Suprapubic skin (tissue), 4 donors: ENCODE measurements at places on chromosomes 11 and 22.

GRCh38 chr11:64382047-64382446 is 23.1 kb downstream of the RPS6KA4 start:
- no peak for DNase-seq

- no peak for DNase-seq
Measured at GRCh38 chr11:985848-986247, 50.7 kb downstream of the MUC6 start.

DNA sequence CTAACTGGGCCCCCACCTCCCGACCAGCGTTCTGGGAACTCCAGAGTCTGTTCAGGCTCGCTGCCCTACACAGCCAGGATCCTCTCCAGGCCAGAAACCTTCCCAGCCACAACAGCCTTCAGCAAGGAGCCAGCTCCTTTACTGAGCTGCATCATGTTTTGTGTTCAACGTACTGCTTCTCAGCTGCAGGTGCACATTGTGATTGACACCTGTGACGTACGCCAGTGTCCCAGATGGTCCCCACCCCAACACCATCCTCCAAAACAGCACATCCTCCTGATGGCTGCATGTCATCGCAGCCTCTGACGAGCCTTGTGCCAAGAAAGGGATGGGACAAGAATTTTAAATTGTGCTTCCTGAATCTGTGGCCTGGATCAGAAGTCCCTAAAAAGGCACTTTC is 117.5 kb downstream of the SPATA19 start:
- no peak for DNase-seq

GRCh38 chr11:12202661-12203310 is 92.4 kb downstream of the MICAL2 start:
- no peak for DNase-seq

- no peak for DNase-seq
Measured at GRCh38 chr11:78277314-78277994, 88.7 kb downstream of the USP35 start.

DNA sequence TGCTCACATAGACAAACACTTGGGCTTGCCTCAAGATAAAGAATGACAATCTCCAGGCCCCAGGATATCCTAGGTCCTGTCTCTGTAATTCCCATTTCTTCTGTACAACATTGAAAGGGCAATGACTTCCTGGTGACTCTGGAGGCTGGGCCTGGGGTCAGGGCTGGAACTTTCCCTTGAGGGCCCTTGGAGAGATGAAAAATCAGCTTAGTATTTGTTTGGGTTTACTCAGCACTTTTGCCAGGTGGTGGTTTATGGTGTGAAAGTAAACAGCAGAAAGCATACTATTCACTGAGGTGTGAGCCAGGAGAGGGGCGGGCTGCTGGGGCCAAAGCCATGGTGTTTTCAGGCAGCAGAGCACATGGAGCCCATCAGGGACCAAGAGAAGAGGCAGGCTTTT is 214.7 kb upstream of the NARS2 start:
- DNase-seq, result no peak

- no peak for DNase-seq
Measured at GRCh38 chr11:132423266-132423665, 1052.9 kb downstream of the NTM start.

DNA sequence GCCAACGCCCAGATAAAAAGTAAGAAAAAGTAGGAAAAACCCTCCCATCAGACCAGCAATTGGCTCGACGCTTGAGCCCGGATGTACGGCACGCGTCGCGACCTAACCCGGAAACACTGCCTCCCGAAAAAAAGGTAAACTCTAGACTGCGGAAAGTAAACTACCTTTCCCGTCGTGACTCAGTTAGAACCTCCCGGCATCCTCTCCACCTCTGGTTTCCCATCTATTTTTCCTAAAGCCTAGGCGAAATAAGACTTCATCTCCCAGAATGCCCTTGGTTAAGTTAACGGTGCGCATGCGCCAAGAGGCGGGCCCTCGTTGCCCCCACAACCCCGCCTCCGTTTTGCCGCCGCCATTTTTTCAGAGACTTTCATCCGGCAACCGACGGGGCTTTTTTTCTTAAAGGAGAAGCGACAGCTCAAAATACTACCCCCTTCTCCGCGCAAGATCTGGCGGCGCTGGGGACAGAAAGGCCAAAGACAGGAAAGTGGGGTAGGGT is 678 bp upstream of the ZFP91 start:
- DNase-seq, result peak; percentile 98

DNA sequence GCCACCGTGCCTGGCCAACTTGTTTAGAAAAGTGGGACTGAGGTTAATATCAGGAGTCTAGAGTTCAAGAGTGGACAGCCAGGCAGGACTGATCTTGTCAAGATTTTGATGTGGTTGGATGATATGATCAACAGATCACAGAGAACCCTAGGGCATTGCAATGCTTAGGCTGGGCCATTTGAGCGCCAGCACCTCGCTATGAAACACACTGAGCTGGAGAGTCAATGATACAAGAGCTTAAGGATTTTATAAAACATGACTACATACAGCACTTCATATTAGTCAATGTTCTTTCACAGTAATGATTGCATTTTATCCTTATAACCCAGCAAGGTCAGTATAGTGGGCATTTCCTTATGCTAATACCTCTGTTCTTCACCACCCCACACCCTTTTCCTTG is 15.4 kb upstream of the PEX26 start:
- no peak for DNase-seq

DNA sequence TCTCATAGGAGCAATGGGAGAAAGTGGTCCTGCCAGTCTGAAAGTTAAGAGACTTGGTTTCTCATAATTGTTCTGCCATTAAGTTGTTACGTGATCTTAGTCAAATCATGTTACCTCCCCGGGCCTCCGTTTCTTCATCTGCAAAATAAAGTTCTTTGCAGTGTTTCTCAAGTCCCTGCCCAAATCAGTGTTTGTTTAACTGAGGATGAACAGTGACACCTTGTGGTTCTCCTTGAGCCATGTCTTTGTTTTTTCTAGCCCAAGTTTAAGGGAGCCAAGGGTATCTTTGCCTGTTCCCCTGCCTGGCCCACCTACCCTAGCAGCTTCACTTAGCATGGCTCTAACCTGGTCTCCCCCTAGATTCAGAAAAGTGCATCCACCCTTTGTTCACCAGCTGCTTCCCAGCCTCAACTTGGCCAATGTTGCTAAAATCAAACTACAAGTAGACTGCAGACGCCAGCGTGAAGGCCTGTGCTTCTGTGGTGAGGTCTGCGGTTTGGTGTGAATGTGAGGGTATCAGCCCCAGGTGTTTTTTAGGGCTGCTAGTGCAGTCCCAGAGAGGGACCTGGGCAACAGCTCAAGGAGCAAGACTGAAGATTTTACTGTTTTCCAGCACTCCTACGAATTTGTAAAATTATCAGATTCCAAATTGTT is 35.5 kb downstream of the FZD4 start:
- DNase-seq, result no peak

- DNase-seq, result no peak
Measured at GRCh38 chr11:94417386-94417987, 16.3 kb upstream of the GPR83 start.

DNA sequence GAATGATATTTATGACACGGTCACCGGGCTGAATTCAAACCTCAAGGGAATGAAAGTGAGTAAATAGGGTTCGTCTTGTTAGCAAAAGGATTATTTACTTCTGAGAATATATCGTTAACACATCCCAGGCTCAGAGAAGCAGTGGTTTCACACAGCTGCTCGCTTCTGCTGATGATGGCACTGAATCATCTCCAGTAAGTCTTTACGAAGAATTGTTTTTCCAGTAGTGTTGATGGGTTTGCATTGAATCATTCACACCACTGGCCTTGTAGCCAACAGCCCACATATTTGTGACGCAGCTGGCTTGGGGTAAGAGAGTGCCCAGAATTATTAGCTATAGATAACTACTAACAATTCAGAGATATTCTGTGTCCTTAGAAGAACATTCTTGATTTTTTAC is 236.3 kb downstream of the CADM1 start:
- no peak for DNase-seq
